Lung (tissue), 17 donors: ENCODE measurements at places on chromosomes 3 and 15. TPM values are rescaled to one million over a fixed set of nuclear protein-coding genes. Genes with fewer than 3 reads are reported as not detected.

- DNase-seq = no peak
These were observed 80.3 kb upstream of the HRH1 start for GRCh38 chr3:11074011-11074410.

The COL6A6 gene
- 2.8 TPM for polyA plus RNA-seq

The SSUH2 gene
- 0.26 TPM for polyA plus RNA-seq

GRCh38 chr3:44501971-44502370 is 24.5 kb upstream of the ZNF445 start:
- DNase-seq = no peak

The SPRED1 gene
- 7.9 TPM for polyA plus RNA-seq
